ENCODE measurements at places on chromosomes 12 and 14.

DNA sequence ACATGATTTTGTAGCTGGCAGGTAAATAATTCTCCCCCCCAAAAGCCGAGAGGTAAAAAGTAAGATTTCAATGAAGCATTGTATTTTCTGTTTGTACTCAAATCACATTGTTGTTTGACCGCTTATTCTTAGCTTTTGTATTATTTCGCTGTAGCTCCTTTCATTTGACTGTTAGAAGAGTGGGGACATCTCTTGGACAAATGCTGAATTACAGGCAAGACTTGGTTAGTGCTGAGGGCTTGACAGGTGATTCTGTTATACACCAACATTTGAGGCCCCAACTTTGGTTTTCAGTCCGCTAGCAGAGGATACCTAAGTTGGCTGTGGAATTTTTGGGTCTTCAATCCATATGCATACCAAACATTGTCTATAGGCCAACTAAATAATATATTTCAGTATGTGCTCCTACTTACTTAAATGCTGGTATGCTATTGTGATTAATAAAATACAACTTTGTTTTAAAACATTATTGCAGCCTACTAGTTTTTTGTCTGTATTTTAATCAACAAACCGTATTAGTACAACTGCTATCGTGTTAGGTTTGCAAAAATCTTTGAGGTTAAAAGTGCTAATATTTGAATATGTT, 102.2 kb downstream of the ERC1 start:
- peak; percentile 53 for DNase-seq

GRCh38 chr12:106987846-106988245, 900 bp upstream of the MTERF2 start:
- no peak for DNase-seq

- peak; percentile 45 for DNase-seq
Measured at GRCh38 chr12:5305425-5305824, 126.5 kb upstream of the NTF3 start.

DNA sequence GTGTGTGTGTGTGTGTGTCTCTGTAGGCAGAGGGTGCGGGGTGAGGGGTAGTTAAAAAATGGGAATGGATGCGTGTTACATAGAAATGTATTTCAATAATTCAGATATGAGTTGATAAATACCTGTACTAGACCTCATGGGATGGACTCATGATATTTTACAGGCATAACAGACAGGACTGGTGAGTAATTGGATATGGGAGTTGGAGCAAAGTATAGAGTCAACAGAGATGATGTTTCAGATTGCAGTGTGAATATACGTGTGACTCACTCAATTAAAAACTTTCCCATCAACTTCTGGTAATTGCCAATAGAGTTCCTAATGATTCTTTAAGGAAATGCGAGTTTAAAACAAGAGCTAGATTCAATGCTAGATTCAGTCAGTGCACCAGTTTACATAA, 711.9 kb downstream of the C12orf50 start:
- DNase-seq = no peak

- DNase-seq = peak; percentile 39
Measured at GRCh38 chr14:81435391-81436295, 35.5 kb upstream of the STON2 start.

GRCh38 chr14:94427016-94427613, 25.5 kb downstream of the SERPINA11 start:
- DNase-seq = no peak
